ENCODE measurements at places on chromosomes 2 and 18.

DNA sequence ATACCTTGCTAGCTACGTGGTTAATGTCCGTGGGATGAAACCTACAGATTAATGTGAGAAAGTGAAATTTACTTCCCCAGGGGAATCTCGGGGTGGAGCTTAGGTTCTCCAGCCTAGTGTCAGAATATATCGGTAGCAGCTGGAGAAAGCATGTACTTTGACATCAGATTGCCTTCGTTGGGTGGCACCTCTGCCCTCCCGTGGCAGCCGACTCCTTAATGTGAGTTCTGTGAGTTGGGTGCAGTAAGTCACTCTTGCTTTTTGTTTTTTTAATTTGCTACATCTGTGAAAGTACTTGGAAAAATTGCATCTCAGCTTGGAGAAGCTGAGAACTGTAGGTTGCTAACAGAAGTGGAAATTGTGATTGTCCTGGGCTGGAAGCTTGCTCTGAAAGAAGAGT, 3.6 kb downstream of the KLF11 start:
- no peak for DNase-seq

- DNase-seq, result peak; percentile 35
These were observed 4.6 kb downstream of the MAPRE2 start for GRCh38 chr18:35045806-35046205.

GRCh38 chr2:216987252-216987821, 127.5 kb upstream of the TNP1 start:
- DNase-seq, result no peak

DNA sequence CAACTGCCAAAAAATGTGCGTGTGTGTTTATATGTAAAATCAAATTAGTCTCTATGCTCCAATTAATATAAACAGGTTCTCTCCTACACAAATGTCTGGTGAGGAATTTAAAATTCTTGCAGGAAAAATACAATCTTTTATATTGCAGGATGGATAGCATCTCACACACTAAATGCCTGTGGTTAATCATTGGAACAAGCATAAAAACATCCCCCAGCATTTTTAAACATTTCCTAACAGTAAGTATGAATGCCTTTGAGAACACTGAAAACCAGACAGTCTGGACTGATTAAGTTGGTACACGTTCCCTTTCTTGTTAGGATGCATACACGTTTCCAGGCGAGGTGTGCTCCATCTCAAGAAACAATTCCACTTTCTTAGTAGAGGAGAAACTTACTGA, 29.9 kb upstream of the PDE1A start:
- no peak for DNase-seq

- no peak for DNase-seq
These were observed 410.1 kb upstream of the TCF4 start for GRCh38 chr18:55998071-55998522.

DNA sequence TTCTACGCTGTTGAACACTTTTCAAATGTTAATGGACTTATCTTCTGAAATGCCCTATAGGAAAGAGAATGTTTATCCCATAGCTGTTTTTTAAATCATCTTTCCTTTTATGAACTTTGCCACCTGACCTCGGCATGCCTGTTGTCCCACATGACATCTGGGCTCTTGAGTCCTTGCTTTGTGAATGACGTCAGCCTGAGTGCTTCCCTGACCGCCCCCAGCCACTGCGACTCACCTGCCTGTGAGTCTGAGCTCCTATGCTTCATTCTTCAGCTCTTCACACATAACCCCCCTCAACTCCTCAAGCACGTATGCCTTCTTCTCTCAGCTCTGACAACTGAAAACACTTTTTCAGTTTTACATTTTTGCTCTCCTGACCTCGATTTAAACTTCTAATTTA, 166.8 kb downstream of the DCDC2C start:
- DNase-seq, result no peak

DNA sequence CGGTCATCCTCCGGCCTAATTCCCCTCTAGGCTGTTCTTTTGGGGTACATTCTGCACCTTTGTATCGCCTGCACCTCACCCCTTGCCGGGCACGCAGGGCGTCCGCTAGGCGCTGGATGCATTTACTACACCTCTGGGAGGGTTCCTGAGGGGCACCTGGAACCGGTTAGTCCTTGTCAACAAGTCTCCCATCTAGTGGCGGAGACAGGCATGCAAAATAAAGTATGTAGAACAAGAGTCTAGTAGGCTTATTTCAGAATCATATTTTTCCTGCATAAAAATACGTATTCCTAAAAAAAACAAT, 705 bp upstream of the TEX261 start:
- peak; percentile 57 for DNase-seq

DNA sequence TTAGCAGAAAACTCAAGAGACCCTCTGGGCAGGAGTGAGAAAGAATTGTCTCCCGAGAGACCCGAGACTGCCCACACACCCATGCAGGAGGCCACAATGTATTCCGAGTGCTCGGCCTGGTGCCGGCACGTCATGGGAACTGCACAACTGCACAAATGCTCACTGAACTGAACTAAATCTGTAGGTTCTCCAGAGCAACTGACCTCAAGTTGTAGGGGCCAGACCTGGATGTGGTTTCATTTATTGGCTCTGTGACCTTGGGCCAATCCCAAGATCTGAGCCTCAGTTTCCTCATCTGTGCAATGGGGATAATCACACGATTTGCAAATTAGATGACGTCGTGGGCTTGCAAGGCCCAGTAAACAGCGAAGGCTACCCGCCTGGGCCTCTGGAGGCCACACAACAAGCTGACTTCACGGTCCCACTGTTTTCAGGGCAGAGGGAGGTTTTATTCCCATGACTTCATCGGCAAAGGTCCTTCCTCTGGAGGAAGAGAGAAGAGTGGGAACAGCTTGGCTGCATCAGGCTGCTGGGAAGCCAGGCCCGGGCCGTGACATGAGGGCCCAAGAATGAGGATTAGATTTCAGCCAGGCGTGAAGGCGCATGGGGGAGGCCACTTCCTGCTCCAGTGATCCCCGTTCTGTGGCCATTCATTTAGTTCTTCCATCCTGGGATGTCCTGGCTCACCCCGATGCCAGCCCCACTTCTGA, 3.6 kb upstream of the ERFE start:
- no peak for DNase-seq

- no peak for DNase-seq
These were observed 90.3 kb upstream of the SESTD1 start for GRCh38 chr2:179354739-179355537.

- peak; percentile 3 for DNase-seq
These were observed 38.2 kb downstream of the SESTD1 start for GRCh38 chr2:179226203-179226960.

- no peak for DNase-seq
These were observed 161.3 kb upstream of the REG3A start for GRCh38 chr2:79320871-79321270.

DNA sequence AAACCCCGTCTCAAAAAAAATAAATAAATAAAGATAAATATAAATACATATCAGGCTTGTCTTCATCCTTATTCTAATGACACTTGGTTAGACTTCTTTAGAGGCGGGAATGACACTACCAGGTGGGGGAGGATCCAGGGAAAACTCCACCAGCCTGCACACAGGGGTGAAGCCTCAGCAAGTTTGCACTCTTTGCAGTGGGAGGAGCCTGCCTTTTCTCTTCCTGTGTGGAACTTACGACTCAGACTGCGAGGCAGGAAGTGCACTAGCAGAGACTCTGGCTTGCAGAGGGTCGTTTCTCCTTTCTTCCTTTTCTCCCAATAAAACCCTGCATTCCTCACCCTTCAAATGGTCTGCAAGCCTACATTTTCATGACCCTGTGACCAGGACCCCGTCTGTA, 153.6 kb upstream of the CBLN2 start:
- DNase-seq, result no peak

DNA sequence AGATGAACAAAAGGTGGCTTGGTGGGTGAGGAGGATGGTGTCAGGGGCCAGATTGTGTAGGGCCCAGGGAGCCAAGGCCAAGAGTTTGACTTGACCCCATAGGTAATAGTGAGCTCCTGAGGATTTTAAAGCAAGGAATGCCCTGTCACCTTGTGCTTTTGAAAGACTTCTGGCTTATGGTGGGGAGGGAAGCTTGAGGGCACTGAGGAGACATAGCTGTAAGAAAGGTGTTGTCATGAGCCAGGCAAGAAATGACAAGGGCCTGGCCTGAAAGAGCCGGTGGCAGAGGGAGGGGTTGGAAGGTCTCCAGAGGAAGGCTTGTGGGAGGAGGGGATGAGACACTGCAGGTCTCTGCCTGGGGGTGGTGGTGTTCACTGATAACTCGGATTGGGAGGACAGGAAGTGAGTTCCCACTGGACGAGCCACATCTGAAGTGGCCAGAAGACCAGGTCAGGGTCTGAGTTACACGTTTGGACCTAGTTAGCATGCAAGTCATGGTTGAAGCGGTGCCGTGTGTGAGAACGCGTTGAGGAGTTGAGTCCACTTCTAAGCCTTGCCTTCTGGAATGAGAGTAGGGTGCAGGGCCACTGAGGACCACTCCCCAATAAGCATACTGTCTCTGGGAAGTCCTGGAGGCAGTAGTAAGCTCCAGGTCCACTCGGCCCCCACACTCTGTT, 64.3 kb downstream of the TET3 start:
- DNase-seq, result peak; percentile 56

GRCh38 chr2:120134263-120134662, 88.9 kb downstream of the TMEM185B start:
- no peak for DNase-seq

DNA sequence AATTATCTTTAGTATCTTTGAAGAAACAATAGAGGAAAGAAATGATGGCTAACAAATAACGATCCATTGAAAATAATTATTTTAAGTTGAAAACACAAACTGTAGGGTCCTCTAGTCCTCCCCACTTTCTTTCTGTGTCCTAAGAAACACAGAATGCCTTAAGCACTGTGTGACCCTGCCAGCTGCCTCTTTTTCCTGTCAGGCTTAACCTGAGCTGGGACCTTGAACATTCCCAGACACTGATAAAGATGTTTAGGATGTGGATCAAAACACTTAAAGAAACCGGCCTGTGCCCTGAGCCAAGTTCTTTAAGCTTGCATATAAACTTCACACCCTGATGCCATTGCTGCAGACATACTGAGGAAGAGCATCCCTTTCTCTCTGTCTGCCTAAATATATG, 755.4 kb upstream of the VRK2 start:
- no peak for DNase-seq

GRCh38 chr2:224556381-224556780, 28.8 kb downstream of the CUL3 start:
- DNase-seq, result no peak

DNA sequence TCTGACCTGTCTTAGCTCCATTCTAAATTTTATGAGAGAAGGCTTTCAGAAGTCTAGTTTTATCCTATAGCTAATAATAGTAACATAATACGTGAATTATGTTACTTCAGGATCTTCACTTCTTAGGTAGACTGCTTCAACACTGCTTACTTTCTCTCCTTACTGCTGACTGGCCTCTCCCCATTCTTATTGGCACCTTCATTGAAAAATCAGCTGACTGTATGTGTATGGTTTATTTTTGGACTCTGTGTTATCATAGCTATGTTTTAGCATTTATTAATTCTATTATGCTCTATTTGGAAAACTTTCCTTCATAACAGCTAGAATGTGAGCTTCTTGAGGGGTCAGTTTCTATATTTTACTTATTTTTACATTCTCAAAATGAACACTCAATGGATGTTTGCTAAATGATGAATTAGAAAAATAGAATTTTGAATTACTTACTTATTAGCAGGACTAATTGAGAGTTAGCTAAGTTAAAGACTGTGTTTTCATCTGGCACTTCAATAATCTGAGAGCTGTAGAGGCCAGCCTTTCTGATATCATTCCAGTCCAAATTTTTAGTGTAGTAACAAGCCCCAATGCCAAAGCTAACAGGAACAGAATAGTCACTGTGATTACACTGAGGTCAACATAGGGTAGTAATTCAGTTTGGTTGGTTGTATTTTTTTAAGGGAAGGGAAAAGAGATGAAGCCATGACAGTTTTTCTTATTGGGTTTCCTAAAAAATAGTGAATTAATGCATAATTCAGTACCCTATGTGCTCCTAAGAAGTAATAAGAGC, 92.3 kb downstream of the TTC27 start:
- no peak for DNase-seq

- no peak for DNase-seq
These were observed 728.1 kb upstream of the DDX18 start for GRCh38 chr2:117086174-117086942.

All from hematopoietic multipotent progenitor cell treated with erythropoietin and hydrocortisone succinate and interleukin-3 and kit ligand, for 17 days (in vitro differentiated cells).